ENCODE measurements at places on chromosomes 2 and 18.

- DNase-seq = no peak
These were observed 95.9 kb upstream of the MBOAT2 start for GRCh38 chr2:9099341-9099751.

- DNase-seq = no peak
These were observed 48.3 kb upstream of the CCDC68 start for GRCh38 chr18:55007602-55008001.

DNA sequence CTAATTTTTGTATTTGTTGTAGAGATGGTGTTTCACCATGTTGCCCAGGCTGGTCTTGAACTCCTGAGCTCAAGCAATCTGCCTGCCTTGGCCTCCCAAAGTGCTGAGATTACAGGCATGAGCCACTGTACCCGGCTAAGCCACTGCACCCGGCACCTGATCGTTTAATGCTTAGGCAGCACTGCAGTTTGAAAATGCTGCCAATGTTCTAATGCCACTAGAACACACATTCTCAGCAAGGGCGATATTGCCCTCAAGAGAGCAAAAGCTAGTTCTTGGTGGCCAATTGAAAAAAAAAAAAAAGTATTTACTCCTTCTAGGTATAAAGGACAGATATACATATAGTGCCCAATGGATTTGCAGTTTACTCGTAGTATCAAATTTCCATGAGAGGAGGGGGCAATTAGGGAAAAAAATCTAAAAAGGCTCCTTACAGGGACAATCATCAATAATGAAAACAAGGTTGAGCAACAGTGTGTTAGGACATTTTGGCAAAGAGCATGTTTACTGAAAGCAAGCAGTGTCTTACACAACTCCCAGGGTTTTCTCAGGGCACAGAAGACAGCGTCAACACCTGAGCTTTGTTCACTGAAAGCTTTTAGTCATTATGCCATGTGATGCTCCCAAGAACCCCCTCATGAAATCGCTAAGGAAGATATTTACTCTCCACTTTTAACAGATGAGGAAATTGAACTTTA is 199.9 kb upstream of the PKDCC start:
- DNase-seq = no peak

DNA sequence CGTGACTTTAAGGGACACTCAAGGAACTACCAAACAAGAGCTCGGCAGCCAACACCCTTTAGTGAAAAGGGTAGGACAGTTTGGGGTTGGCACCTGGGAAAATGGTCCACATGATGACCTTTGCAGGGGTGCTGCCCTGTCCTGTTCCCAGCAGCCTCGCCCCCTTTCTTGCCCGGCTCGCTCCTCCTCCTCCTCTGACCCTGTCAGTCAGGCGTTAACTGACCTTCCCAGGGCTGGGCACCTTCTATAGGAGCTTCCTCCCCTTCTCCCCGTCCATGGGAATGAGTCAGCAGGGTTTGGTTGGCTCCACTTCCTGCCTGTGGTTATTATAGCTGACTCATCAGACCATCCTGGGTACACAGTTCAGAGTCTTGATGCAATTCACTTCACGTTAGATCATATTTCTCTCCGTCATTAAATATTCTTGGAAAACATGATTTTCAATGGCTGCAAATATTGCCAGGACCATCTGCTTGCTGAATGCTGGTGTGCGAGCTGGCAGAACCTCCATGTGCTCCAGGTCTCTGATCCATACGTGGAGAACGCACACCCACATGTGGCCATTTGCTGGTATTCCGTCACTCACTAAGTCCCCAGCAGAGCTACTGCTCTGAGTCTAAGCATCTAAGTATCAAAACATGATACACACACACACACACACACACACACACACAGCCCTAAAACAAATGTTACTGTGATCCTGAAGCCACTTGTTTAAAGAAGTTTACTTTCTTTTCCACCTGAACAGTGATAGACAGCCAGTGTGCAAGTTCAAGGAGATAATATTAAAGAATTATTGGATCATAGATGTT is 185.0 kb downstream of the ANAPC1 start:
- DNase-seq = no peak

- no peak for DNase-seq
These were observed 7.5 kb upstream of the RNF144A start for GRCh38 chr2:6909431-6910385.

- DNase-seq = no peak
These were observed 231.6 kb upstream of the ETAA1 start for GRCh38 chr2:67165523-67165990.

DNA sequence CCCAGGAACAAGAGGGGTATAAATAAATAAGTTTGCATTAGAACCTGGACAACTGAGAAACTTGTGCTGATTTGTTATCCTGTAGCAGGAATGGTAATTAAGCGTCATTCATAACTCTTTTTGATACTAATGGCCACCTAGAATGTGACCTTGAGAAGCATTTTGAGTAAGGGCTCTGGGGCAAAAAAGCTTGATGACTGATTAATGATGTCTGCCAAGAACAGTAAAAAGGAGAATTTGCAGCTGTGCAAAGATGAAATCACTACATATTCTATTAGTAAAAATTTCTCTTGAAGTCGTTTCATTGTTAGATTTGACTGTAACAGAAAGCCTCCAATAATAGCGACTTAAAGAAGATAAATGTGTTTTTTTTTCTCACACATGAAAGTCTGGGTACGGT is 157.7 kb downstream of the PRKCE start:
- DNase-seq = no peak

DNA sequence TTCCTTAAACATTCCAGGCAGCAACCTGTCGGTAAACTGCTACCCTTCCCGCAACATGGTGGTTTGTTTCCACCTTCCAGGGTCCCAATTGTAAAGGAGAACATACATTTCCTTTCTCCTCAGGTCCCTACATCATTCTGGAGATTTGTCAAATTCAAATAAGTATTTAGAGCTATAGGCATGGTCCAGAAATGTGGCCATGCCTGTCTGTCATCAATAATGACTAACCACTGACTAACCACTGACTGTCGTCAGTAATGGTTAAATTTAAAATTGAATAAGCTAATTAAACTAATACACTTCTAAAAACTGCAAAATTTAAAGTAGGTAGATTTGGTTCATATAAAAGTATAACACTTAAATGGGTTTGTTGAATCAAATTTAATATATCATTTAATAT is 984.0 kb upstream of the SLC39A10 start:
- DNase-seq = no peak

- no peak for DNase-seq
These were observed 52.0 kb upstream of the RTN4 start for GRCh38 chr2:55102056-55102812.

- DNase-seq = no peak
These were observed 127.4 kb downstream of the ARHGEF4 start for GRCh38 chr2:130963849-130964793.

Measured in NCI-H1048 (cell line).